Femur (tissue), 1 donor: ENCODE measurements at places on chromosomes 5 and 9.

DNA sequence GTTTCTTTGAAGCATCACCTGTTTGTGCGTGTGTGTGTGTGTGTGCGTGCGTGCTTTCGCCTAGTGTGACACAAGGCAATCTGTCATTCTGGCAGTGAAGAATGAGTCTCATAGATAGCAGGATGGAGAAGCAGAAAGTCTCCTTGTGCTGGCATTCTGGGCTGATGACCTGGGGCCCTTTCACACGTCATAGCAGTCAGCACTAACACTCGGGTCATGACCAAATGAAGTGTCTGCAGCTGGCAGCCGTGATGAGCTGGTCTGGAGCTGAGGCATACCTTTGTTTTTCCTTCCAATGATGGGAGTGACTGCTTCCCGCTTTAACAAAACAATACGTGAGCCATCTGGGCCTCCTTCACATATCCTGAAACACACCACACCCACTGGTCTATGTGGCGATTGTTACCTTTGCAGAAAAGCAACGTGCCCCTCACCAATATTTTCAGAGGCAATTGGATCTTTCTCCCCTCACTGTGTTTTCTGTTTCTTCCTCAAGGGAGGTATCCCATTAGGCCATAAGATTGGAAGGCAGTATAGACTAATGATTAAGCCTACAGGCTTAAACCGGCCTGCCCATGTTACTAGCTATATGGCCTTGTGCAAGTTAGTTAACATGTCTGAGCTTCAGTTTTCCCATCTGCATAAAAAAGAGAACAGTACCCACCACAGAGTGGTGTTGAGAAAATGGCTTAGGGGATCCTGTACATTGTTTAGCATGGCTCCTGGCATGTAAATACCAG lies 88.8 kb downstream of the SREK1 start:
- no peak for DNase-seq

DNA sequence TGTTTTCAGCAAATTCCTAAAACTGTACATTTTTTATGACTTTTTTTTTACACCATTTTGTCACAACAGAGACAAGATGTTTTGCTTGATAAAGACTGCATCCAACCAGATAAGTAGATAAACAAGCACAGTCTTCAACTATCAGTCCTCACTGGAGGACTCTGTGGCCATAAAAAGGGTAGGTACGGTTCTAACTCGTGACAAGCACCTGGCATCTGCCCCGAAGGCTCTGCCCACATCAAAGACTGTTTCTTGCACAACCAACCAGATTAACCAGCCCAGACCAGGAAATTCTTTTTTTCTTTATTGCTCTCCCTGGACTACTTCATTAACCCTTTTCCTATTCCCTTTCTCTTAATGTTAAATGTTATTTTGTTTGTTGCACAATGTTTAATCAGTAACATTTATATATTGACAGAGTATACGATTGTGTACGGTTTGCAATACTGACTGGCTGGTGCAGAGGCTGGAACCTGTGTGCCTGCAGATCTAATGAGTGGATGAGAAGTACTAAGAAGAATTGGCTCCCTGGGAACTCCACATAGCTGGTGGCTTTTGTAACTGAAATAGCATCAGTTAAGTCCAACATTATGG lies 74.1 kb downstream of the SERINC5 start:
- DNase-seq: no peak

DNA sequence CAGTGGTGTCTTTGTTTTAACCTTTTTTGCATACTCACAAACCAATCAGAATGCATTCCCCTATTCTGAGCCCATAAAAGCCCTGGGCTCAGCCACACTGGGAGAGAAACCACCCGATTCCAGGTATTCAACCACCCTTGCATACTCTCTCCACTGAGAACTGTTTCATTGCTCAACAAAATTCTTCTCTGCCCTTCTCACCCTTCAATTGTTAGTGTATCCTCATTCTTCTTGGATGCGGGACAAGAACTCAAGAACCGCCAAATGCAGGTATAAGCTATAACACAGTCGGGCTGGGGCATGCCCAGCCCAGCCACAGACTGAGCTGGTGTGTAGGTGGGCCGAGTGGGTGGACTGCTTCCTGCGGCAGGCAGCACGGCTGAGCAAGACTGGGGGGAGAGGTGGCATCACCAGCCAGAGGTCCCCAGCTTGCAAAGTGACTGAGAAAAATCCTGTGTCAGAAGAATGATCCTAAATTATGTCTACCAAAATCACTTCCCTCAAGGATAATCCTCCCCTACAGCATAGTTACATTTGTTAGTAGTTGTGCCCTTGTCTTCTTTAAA lies 141.0 kb downstream of the SSBP2 start:
- no peak for DNase-seq

DNA sequence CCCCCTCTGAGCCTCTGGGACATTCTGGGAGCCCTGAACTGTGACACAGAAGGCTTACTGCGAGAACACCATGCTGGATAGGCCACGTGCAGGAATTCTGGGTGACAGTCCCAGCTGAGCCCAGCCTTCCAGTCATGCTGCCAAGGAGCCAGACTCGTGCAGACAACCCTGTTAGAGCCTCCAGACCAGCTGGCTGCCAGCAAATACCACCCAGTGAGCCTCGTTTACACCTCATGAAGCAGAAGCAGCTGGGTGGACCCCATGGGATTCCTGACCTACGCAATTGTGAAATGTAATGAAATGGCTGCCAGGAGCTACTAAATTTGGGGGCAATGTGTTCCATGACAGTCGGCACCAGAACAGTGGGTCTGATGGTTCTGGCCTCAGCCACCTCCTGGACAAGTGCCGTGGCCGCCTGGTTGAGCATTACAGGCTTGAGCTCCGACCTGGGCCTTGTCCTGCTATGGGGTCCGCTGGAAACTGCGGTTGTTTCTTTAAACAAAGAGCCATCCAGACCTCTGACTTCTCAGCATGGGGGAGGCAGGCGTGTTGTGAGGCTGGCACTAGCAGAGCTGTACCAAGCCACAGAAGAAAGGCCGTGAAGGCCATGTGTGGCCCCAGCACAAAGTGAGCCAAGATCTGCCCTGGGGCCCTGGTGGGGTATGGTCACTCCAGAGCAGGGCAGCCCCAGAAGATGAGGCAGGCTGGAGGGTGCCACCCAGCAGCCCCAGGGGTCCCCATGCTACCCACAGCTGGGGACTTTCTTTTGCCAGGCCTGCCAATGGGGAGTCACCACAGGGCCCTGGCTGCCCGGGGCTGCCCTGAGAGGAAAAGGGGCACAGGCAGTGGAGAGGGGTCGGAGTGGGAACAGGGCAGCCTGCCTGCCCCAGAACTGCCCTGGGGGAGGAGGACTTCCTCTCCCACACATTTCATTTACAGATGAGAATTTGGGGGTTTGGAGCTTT lies 19.3 kb upstream of the RXRA start:
- no peak for DNase-seq

GRCh38 chr9:108851138-108851537 lies 4.6 kb downstream of the ACTL7B start:
- no peak for DNase-seq

- DNase-seq: peak; percentile 27
Measured at GRCh38 chr9:7974335-7974960, 174.9 kb upstream of the DMAC1 start.

DNA sequence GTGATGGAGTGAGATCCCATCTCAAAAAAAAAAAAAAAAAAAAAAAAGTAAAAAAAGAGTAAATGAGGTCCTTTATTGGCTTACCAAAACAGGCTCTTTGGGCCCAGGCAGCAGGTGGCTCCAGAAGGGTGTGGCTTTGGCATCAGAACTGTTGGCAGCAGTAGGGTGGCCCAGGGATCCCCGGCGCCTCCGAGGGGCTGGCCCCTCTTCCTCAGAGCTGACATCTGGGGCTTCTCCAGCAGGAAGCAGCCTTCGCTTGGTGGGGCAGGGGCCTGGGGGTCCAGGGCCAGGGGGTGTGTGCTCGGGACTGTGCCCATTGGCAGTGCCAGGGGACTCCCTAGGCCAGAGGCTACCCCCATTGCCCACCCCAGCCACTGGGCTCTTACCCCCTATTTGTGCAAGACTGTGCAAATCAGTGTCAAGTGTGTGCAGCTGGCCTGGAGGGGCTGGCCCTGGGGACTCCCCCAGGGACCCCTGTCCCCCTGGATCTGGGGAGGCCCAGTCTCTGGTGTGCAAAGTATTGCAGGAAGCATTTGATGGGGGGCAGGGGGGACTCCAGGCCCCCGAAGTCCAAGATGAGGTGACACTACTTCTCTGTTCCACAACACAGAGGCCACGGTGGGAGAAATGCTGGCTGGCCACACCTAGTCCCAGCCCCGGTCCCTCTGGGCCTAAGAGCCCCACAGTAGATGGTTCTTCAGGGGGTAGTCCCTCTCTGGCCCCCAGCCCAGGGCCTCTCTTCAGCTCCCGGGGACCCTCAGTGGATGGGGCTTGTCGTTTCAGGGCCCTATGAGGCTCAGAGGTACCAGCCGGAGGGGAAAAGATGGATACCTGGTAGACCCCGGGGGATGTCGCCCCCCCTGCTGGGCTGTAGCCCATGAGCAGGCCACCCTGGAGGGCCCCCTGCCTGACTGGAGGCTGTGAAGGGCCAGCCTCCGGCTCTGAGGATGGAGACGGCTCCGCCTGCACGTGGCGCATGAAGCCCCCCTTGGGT lies 4.7 kb upstream of the STOML2 start:
- DNase-seq: no peak

GRCh38 chr9:6893350-6894131 lies 135.8 kb downstream of the KDM4C start:
- DNase-seq: no peak

- no peak for DNase-seq
Measured at GRCh38 chr5:175443514-175444059, 395 bp downstream of the DRD1 start.

DNA sequence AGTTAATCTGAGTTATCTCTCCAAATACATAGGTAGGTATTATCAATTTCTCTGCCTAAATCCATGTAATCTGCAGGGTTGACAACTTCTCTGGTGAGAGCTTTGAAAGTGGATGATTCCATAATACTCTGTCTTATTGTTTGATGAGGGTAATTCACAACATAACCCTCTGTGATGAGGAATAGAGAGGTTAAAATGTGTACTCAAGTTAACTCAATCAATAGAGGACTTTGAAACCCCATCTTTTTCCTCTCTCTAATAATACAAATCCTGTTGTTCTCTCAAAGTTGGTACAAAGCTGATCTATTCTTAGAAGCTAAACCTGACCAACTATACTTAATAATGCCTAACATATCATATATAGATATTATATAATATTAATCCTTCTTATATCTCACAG lies 100.1 kb downstream of the PLPPR1 start:
- DNase-seq: no peak

DNA sequence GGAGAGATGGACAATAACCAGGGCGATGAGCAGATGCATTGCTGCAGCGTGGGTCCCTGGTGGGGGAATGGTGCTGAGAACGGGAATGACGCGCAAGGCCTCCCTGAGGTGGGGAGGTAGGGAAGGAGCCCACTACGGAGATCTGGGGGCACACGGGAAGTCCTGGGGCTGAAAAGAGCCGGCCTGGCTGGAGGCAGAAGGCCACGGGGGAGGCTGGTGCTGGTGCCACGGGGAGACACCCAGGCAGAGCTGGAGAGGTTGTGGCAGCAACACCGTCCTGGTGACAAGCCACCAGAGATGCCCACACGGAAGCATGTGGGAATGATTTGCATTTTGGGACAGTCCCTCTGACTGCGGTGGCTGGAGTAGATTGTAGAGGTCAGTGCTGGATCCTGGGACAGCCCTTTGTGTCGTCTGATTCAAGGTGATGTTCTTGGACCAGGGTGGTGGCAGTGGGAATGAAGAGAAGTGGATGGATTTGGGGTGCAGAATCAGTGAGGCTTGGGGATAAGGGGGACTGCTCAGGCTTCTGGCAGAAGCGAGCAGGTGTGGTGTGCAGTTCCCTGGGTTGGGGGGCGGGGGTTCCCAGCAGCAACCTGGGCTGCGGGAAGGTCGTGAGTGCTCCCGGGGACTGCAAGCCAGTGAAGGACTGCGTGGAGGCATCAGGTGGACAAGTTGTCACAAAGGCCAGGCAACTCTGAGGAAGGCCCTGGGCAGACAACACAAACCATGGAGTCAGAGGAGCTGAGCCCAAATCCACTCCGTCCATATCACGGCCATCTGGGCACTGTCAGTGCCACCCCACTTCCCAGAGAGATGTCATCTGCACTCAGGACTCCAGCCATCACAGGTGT lies 25.2 kb upstream of the CNOT6 start:
- DNase-seq: no peak

DNA sequence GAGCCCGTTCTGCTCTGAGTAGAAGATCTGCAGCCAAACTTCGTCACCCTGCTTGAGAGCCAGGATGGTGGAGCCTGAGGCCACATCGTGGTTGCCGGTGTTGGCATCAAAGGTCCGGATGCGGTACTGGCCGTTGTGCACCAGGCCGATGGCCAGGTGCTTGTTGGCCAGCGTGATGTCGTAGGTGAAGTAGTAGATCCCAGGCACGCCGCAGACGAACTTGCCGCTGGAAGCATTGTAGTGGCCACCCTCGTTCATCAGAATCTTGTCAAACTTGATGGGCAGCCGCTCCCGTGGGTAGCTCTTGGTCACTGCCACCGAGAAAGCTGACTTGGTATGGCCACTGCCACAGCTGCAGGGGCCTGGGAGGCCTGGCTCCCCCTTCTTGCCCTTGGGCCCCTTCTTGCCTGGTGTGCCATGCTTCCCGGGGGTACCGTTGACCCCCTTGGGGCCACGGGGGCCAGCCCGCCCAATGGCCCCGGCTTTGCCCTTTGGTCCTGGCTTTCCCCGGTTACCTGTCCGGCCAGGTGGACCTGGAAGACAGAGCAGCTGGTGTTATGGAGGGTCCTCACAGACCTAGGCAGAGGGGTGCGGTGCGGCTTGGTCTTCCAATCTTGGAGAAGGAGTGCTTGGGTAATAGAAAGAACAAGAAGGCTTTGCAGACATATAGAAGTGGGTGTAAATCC lies 21.0 kb downstream of the C1QTNF2 start:
- no peak for DNase-seq

DNA sequence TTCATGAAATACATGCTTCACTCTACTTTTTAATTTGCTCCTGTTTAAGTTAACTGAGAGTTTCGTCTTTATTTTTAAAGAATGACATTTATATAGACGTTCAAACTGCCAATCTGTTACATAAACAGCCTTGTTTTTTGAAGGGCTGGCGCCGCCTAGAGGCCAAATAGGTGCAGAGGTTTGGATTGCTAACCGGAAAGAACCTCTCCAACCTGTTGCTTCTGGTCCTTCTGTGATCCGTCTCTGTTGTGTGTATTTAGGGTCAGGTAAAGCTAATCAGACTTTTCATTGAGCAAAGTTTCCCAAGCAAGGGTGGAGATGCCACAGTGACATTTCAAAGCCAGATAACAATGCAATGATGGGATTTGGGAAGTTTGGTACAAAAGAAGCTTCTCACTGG lies 39.5 kb upstream of the GLIS3 start:
- peak; percentile 78 for DNase-seq

DNA sequence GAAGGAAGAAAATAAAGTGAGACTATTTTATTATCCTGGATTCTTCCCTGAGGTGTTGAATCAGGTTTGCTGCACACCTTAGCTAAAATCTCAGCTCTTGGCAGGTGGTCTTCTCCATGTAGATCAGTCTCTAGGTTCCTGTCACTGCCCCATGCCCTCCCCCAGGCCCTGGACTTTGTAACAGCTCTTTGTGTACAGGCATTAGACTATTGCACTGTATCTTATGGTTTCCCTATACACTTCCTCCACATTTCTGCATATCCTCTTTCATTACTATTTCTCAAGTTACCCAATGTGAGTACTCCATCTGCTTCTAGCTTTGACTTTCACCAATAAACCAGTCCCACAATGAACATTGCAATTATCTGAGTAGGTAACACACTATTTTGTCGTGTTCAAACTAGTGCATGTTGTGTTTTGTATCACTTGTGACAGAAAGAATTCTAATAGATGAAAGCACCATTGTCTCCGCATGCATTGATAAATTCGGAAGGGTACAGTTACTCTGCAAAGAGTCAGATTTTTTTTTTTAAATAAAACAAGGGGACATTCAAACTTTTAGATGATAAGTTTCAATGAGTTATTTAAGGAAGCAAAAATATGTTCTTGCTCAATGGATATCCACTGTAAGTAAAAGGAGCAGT lies 1348.7 kb upstream of the C9orf72 start:
- DNase-seq: no peak
